ENCODE measurements at places on chromosomes 6 and 20.
A peak's percentile ranks its signal among the peaks of the same experiment; 100 is the strongest.

GRCh38 chr6:10759884-10760329 is 12.3 kb downstream of the TMEM14B start:
- DNase-seq, result no peak

DNA sequence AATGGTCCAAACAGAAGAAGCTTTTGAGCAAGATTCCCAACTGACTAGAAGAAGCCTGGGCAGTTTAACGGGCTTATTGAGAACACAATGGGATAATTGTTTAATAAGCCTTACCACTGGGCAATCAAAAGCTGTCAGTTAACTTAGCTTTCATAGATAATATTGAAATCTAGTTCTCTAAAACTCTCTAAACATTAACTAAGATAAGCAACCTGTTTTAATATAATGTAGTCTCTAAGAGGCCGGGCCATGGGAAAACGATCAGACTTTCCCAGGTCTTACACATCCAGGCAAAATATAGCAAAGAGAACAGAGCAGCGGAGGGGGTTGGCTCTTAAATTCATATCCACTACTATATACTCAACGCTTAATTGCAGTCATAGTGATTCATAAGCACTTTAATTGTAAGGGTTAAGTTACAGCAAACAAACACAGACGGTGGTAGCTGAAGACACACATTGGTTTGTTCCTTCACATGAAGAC is 128.0 kb upstream of the FAM83B start:
- no peak for DNase-seq

DNA sequence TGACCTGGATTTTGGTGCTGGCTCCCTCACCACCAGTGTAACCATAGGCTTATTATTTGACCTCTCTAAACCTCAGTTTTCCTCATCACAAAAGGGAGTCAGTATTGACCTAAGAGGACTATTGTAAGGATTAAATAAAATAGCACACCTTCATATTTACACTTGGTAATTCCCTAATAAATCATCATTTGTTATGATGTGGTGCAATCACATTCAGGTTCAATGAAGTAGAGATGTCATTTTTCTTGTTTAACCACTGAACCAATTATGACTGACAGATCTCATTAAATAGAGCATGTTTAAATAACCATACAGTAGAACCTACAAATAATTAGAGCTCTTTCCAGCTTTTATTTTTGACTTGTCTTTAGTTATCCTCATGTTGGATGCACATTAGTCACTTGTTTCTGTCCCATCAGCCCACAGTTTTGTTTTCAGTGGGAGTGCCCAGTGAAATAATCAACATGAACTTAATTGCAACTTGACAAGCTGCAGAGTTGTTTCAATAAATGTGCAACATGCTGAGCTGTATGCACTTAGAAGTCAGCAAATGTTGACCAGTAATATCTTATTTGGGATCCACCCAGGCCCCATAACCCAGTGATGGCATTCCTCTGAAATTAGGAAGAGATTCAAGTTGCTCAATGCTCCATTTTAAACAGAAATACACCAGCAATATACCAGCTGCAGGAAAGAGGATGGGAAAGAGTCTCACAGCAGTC is 451.7 kb upstream of the MARCKS start:
- DNase-seq, result no peak

DNA sequence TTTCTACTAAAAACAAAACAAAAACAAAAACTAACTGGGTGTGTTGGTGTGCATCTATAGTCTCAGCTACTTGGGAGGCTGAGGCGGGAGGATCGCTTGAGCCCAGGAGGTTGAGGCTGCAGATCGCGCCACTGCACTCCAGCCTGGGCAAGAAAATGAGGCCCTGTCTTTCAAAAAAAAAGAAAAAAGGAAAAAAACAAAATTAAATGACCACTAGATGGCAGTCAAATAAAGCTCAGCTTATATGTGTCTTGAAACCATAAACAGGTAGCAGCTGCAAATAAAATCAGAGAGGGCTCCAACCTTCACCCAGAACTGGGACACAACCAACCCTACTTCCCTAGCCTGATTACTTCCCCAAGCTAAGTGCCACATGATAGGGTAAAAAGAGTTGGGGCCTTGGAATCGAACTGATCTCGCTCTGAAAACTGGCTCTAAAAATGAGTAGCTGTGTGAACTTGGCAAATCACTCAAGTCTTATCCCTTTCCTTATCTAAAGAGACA is 67.1 kb upstream of the ADGRF4 start:
- peak; percentile 58 for DNase-seq

- no peak for DNase-seq
Observed at GRCh38 chr6:23783901-23784300, 342.1 kb upstream of the NRSN1 start.

GRCh38 chr6:53541900-53542299 is 3.0 kb downstream of the GCLC start:
- no peak for DNase-seq

- DNase-seq, result no peak
Observed at GRCh38 chr20:63014710-63015109, 7.9 kb upstream of the BHLHE23 start.

DNA sequence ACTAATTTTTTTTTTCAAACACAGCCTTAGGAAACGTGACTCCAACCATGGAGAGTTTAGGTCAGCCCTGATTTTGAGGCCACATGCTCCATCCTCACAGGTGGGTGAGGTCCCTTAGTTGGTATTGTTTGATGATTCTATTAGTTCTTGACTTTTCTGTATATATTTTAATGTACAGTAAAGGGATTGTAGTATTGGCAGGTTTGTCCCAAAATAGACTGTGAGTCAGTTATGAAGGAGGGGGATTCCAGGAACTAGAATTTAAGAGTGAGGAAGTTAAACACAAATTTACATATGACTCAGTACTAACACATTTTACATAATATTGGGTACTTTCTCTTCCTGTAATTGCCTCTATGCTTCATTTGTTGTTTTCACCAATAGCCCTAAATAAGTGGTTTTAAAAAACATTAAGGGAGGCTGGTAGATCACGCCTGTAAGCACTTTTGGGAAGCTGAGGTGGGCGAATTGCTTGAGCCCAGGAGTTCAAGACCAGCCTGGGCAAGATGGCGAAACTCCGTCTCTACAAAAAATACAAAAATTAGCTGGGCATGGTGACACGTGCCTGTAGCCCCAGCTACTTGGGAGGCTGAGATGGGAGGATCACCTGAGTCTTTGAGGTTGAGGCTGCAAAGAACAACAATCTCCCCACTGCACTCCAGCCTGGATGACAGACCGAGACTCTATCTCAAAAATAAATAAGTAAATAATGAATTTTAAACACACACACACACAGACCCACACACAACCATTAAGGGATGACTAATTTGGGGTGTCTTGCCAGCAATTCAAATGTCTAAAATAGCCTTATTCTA is 81.8 kb downstream of the SGK1 start:
- peak; percentile 87 for DNase-seq

DNA sequence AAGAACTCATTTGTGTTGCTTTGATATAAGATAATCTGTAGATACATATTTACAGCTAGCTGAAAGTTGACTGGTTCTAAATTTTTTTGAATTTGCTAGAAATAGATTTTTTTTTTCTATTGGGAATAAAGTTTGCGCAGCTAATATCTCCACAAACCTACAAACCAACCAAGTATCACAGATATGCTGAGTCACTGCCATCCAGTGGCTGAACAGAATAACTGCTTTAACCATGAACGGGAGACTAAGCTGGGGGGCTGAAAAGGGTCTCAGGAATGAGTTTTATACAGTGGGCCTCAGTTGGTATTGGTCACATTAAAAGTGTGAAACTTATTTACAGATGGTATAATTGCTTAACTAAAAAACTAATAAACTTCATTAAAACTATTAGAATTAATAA is 326.7 kb upstream of the CNR1 start:
- no peak for DNase-seq

GRCh38 chr6:33812669-33813068 is 8.9 kb upstream of the MLN start:
- peak; percentile 29 for DNase-seq

- DNase-seq, result no peak
Observed at GRCh38 chr20:21507400-21508229, 6.2 kb downstream of the NKX2-2 start.

DNA sequence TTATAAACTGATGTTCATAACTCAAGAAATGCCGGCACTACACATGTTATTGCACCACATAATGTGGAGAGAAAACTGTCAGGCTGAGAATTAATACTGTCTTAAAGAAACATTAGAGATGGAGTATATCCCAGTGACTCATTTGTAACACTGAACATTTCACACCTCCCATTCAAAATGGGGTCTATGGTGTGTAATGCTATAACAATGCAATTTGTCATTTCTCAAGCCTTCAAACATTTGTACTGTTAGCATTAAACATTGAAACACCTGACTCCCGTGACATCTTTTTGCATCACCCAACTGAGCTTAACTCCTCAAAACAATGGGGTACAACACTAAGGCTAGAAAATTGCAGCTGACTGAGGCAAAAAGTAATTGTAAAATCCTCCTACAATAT is 151.7 kb downstream of the DST start:
- no peak for DNase-seq

DNA sequence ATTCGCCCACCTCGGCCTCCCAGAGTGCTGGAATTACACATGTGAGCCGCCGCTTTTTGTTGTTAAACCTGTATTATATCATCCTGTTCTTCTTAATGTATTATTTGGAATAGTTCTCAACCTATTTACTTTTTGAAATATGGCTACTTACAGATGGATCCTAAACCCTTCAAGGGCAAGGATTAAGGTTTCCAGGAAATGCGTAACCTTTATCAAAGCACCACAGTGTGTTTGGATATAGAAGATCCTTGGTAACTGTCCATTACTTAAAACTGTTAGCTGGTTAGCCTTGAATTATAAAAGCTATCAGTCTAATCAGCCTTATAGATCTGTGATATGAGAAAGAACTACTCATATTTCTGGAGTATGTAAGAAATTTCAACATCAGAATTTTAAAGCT is 12.3 kb upstream of the RPN2 start:
- DNase-seq, result no peak

- no peak for DNase-seq
Observed at GRCh38 chr20:46946181-46946624, 51.6 kb downstream of the EYA2 start.

- no peak for DNase-seq
Observed at GRCh38 chr6:142845624-142846458, 99.1 kb downstream of the HIVEP2 start.

- no peak for DNase-seq
Observed at GRCh38 chr6:32097364-32097763, 11.8 kb downstream of the TNXB start.

DNA sequence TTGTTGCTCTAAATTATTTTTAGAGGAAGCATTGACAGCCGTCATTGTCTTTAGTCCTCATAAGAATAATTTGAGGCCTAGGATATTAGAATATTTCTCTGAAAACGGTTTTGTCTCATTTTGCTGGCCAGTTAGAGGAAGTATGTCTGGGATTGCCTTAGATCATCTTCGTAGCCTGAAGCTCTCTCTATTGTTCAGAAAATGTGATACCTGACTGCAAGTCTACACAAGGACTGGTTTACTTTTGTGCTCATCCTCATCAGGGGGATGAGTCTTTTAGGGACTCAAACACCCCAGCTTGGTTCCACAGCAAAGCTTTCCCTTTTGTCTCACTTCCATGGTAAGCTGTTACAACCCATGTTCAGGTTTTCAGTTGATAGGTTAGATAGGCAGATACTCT is 141.8 kb downstream of the FARS2 start:
- no peak for DNase-seq

DNA sequence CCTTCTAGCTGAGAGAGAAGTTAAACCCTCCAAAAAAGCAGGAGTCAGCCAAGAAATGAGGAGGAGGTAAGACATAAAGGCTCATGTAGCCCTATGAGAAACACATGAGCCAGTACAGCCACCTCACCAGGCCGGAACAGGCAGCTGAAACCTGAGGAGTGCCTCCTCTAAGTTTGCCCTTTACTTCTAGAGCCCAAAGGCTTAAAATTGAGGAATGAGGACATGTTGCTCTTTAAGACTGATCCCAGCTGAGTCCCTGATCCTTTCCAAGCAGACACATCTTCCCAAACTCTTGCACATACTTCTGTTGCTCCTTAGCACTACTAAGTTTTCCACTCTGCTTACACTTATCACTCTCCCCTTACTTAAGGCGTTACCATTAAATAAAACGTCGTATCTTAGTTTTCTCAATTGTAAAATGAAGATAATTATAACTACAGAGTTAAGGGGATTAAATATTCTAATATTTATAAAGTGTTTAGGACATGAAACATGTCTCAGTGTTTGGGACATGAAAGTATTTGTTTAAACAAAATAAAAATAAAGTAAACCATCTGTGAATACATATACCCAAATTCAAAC is 124.0 kb downstream of the OGFRL1 start:
- no peak for DNase-seq

GRCh38 chr6:34318499-34319470 is 70.0 kb upstream of the SMIM29 start:
- no peak for DNase-seq

DNA sequence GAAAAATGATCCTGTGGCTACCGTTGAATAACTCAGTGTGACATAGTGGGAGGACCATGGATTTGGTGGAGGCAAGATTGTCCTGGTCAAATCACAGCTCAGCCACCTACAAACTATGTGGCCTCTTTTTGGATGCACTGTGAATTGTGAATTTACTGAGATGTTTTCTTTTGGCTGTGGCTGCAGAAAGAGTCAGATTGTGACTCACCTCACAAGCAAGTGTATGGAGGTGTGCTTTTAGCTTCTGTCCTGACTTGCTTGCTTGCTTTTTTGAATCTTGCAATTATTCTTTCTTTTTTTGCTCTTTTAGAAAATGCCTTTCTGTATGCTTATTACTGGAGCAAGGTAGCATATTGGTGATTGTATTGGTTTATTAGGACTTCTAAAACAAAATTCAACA is 122.9 kb upstream of the FOXO3 start:
- no peak for DNase-seq

- DNase-seq, result no peak
Observed at GRCh38 chr20:33540427-33540826, 50.5 kb downstream of the CBFA2T2 start.
